Glutamatergic neuron (in vitro differentiated cells): ENCODE measurements at places on chromosomes 11 and 22.

DNA sequence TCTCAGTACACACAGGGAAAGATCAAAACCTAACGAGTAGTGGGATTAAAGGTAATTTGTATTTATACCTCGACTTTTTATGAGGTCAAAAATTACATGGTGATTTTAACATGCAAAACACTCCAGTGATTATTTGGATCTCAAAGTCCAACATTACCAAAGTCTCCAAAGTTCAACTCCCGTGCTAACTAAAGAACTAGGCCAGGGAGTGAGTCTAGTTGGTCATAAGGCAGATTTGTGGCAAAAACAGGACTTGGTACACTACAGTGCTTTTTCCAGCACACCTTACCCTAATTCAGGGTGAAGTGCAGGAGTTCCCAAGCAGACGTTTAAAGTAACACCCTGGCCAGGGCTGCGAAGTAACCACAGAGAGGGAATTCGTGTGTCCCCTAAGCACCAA, 1.1 kb downstream of the PUS3 start:
- no peak for DNase-seq

DNA sequence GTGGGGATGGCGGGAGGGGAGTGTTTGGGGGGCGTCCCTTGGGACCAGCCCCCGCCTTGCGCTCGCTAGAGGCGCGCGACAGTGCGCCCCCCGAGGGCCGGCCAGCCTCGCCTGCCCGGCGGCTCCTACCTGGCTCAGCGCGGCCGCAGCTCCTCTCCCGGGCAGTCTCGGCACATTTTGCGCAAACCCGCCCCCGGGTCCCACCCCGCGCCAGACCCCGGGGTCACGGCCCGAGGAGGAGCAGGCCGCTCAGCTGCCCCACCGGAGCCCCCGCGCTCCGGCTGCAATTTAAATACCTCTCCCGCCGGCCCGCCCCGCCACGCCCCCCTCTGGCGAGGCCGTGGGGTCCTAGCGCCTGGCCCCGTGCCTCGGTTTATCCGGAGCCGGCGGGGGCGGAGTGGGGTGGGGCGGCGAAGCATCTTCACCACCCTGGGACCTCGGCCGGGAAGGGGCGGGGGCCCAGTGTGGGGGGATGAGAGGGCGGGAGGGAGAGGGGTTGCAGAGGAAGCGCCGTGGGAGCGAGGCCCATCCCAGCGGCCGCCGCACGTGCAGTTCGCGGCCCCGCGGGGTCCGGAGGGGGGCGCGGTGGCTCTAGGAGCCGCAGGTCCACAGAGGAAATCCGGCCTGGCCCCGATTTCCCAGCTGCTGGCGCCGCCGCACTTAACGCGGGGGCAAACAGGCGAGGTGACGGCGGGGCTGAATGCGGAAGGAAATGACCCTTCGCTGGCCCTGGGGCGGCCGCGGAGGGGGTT, at the start of gene LRRC32:
TSS of gene LRRC32 (minus strand) at position 263 of the 752 bp plus-strand sequence. CDS start 4,793 bp downstream, outside the sequence.
- no peak for DNase-seq

DNA sequence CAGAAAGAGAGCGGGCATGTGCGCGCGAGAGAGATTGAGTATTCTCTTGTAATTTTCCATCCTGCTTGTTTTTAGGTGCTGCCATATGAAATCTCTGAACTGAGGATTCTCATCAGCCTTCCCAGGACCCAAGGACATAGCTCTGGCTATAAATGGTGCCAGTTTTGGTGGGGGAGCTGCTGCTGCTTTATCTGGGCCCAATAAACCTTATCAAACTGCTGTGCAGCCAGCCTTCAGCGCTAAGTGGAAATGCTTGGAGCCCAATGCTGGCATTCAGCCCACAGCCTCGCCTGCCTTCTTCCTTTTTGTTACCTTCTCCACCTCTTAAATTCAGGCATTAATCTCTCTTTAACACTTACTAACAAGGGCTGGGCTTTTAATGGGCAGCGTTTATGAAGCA, 2.4 kb upstream of the ZBTB16 start:
- no peak for DNase-seq

DNA sequence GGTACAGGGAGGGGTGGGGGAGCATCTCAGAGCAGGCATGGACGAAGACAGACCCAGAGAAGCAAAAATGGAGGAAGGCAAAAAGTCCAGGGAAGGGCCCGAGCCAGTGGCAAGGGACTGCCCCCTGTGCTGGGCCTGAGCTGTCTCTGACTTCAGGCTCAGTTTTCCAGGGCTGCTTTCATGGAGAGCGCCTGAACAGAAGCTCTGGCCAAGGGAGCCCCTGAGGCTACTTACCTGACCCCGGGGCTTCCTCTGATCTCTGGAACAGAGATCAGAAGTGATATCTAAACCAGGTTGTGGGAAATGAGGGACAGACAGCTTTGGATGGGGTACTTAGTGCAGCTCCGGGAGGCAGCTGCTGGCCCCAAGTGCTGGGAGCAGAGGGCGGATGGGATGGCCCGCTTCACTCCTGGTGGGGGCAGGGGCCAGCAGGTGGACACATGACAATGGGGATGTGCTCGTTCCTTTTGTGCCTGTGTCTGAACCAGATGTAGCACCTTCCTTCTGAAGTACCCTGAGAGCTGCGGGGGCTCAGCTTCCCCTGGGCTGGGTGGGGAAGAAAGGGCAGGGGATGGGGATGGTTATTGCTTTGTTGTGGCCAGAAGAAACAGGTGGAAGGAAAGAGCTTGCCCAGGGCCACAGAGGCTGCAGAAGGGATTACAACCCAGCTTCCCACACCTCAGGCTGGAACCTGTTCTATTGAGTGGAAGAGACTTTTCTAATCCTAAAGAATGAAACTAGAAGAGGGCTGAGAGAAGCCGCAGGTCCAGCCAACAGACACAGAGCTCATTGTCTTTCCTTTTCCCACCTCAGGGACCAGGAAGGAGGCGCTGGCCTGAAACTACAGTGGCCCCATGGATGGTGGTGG, 5.7 kb downstream of the LRRC10B start:
- no peak for DNase-seq

DNA sequence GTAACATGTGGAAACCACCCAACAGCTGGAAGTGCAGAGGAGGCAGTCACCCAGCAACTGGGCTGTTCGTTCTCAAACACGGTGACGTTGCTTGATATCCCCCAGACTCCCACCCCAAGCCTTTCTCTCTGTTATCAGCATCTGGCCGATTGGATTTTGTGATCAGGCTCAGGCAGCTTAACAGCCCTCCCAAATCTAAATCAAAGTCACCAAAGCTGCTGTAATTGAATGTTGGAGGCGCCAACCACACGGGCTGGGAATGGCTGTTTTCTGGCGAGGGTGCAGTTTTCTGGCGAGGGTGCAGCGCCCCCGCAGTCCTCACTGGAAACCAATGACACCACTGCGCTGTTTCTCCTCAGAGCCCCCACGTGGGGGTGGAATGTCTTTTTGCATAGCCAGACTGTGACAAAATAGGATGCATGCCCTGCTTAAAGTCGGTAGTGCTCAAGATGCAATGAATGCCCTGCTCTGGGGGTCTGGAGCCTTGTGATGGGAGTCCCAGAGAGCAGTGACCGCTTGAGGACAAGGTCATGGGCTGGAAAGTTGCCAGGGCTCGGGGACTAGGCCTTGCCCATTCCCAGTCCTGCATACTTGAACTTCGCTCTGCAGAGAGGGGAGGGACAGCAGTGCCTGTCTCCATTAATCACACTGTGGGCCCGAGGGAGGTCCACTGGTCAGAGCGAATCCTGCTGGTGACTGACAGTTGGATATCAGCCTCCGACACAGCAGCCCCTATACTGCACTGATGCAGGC, 105.3 kb downstream of the MORC2 start:
- peak; percentile 53 for DNase-seq

DNA sequence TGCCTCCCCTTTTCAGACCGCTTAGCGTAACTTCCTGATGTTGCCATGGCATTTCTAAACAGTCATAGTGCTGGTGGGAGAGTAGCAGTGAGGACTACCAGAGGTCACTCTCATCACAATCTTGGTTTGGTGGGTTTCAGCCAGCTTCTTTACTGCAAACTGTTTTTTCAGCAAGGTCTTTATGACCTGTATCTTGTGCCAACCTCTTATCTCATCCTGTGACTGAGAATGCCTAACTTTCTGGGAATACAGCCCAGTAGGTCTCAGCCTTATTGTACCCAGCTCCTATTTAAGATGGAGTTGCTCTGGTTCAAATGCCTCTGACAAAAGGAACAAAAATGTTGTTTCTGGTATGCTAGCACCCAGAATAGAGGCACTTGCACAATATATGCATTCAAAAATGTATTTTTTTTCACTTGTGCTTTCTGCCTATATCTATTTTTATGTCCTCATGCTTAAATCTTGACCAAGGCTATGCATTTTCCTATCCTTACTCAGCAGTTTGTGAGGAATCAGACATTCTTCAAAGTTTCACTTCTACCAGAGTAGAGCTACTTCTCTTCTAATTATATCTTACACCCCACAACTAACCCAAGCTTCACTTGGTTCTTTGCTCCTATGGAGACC, 16.1 kb upstream of the OR51M1 start:
- DNase-seq: no peak

DNA sequence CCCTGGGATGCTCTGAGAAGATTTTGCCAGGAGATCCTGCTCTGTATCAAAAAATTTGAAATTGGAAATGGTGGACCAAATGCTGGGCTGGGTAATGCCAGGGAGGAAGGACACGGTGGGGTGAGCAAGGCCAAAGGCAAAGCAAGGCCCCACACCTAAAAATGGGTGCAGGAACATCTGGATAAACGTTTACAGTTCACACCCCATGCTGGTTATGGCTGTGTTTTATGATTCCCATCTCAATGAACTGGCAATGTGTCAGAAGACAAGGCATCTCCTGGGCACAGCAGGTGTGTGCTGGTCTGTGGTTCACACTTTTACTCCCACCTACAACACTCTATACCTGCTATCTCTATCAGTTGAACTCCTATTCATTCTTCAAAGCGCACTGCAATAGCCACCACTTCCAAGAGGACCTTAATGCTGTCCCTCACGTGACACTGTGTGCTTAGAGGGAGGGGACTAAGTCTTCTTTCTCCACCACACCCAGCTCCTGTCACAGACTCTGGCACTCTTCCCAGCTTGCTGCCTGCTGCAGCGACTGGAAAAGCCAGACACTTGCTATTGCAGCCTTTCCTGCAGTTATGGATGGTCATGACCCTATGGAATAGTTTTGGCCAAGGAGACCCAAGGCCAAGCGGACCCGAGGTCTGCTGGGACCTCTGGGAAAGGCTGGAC, 277.5 kb downstream of the CTTN start:
- no peak for DNase-seq

DNA sequence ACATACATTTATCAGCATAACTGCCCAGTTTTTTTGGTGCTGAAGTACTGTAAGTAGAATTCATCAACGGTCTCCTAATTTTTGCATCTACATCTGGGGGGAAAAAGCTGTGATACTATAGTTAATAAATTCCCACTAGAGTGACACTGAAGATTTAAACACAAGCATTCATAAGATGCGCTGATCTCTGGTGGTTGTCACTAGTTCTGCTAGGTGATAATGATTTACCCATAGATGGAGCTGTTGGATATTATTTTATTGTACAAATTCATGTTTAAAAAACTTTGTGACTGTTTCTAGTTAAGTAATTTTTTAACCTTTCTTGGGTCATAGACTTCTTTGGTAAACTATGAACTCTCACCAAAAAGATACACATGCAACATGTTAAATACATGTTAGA, 106.6 kb downstream of the EMSY start:
- no peak for DNase-seq

DNA sequence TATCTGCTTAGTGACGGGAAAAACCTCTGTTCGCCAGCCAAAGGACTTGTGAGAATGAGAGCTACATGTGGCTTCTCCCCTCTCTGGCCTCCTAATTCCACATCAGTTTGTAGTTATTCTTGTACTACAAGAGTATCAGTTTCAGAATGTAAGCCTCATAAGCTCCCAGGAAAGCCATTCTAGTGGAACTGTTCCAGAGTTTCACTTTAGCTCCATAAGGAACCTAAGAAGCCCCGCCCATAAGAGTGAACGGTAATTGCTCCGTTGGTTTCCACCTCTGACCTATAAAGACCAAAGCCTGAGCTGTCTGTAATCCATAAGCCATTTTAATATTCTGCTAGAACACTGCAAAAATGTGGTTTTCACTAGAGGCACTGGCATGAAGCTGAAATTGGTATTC, 53.0 kb downstream of the SIK3 start:
- DNase-seq: no peak

DNA sequence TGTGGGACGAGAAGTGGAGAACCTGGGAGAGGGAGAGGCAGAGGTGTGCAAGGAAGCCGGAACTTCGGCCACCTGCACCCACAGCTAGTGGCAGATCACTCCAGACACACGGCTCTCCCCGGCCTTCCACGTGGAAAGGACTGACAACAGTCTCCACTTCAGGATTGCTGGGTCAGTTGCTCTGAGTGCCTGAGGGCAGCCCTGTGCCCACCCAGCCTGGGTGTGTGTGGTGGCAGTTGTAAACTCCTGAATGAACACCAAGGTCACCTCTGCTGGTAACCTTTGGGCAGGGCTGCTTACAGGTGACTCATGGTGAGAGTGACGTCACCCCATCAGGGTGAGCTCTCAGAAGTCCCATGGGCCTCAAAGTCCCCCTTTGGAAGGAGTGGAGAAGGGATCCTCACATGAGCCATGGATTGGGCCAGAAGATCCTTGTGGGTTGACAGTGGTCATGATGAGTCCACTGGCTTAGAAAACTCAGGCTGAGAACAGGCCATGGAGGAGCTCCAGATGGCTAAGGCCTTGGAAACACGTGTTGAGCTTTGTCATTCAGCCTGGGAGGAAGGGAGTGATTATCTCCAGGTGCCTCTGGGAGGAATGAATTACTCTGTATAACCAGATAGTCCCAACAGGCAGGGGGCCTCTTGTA, 71.3 kb downstream of the BCR start:
- no peak for DNase-seq

GRCh38 chr22:20107951-20108756, 7.8 kb upstream of the RANBP1 start:
- peak; percentile 14 for DNase-seq

- no peak for DNase-seq
These were observed 108.6 kb downstream of the BRD1 start for GRCh38 chr22:49719046-49719445.

DNA sequence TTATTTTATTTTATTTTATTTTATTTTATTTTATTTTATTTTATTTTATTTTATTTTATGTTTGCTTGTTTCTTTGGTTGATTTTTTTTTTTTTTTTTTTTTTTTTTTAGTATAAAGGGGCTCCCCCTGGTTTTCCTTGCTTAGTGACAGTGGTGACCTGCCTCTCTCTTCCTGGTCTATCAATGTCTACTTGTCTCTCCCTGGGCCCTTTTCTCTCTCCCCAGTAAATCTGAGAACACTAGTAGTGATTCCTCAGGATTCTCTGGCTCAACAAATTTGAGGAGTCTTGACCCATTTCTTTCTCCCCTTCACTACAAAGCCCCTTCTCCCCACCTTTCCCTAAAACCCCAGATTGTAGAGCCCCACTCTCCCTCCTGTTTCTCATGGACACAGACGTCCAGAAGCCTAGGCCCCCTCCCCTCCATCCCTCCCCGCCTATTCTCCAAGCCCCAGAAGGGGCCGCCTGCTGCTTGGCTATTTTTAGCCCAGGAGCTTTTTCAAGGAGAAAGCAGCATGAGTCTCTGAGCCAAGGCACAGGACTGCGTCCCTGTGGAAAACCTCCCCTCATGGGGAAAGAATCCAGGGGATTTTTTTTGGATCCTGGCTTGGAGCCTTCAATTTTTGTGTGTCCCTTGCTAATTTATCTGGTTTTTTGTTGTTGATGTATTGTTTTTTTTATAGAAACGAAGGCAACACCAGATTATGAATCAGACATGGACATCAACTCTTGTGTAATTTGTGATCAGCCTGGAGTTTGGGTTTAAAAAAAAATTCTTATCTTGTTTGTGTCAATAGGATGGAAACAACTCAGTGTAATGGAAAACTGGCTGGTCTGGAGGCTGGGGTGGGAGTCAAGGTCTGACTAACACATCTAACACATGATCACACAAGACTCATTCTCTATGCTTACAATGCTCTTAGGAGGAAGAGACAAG, 17.5 kb upstream of the ACCSL start:
- peak; percentile 62 for DNase-seq

GRCh38 chr11:3040881-3041280, 16.3 kb downstream of the CARS1 start:
- DNase-seq: no peak
